Activated CD8-positive, alpha-beta T cell treated with anti-CD3 and anti-CD28 coated beads, Interleukin-2, amount 10 ng/mL, durations not matched to agents 7 days and 5 days (primary cell): ENCODE measurements at places on chromosomes 11 and 22.

DNA sequence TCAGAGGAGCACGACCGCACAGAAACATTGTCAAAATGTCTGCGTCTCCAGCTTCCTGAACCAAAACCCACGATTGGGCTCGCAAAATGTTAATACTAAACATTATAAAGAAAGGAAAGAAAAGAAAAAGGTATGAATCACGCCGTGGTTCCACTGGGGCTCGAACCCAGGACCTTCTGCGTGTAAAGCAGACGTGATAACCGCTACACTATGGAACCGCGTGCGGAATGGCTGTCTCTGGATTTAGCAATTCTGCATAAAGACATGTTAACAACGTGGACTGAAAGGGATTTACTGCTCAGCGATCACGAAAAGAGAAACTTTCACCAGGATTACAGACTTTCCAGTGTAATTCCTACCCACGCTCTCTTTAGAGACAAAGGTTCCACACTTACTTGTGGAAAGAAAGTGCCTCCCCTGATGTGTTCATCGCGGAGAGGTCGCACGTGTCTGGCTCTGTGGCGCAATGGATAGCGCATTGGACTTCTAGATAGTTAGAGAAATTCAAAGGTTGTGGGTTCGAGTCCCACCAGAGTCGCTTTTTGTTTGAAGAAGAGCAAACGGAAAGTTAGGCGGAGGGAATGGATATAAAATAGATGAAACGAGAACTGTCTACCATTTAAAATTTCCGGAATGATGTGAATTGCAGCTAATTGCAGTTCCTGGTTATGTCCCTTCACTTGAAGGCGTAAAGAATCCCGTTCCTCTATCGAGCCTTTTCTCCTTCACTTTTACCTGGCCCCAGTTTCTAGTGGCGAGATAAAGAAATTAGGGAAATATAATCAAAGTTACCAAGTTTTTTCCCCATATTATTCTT is 39.7 kb downstream of the OR4D9 start:
- DNase-seq, result peak; percentile 86

DNA sequence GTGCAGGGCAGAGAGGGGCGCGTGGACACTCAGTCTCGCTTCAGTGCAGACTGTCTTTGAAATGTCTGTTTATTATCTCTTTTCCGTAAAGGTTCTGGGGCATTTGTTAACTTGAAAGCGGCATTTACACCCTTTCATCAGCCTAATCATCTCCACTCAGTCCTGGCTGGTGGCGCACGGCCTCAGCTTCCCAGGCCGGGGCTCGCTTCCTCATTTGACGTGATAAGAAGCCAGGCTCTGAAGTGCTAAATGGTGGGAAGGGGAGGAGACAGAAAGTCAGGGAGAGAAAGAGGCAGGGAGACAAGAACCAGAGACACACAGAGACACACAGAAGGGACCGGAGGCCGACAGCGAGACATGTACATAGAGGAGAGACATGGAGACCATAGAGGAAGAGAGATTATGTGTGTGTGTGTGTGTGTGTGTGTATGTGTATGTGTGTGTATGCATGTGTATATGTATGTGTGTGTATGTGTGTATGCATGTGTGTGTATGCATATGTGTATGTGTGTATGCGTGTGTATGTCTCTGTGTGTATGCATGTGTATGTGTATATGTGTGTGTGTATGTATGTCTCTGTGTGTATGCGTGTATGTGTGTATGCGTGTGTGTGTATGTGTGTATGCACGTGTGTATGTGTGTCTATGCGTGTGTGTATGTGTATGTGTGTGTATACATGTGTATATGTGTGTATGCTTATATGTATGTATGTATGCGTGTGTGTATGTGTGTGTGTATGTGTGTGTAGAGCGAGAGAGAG is 101.5 kb downstream of the ST3GAL4 start:
- no peak for DNase-seq

DNA sequence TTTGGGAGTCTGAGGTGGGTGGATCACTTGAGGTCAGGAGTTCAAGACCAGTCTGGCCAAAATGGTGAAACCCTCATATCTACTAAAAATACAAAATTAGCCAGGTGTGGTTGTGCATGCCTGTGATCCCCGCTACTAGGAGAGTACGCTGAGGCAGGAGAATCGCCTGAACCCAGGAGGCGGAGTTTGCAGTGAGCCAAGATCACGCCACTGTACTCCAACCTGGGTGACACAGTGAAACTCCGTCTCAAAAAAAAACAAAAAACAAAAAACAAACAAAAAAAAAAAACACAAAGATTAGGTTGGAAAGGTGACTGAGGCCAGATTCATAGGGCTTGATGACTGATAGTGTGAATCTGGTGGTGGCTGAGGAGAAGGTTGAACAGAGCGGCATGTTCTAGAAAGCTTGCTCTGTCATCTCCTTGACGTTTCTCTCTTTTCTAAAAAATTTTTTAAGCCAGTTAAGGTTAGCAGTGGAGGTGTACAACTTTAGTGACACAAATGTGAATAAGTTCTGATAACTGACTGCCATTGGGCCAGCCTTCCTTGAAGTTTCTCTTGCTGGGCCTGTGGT is 40.9 kb downstream of the TXN2 start:
- no peak for DNase-seq

DNA sequence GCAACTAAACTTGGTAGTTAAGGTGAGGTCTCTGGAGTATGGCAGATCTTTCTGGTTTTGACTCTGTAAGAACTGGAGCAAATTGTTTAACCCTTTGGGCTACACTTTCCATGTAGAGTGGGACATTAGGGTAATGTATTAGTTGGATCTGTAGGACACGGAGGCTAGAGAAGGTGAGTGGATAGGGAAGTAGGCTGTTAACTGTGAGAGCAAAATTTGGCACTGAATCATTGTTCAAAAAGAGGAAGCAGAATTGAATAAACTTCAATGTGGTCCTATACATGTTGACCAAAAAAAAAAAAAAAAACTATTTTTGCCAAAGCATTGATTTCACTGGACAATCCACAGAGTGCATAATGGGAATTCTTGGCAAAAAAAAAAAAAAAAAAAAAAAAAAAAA is 370.2 kb upstream of the CHORDC1 start:
- DNase-seq, result no peak

DNA sequence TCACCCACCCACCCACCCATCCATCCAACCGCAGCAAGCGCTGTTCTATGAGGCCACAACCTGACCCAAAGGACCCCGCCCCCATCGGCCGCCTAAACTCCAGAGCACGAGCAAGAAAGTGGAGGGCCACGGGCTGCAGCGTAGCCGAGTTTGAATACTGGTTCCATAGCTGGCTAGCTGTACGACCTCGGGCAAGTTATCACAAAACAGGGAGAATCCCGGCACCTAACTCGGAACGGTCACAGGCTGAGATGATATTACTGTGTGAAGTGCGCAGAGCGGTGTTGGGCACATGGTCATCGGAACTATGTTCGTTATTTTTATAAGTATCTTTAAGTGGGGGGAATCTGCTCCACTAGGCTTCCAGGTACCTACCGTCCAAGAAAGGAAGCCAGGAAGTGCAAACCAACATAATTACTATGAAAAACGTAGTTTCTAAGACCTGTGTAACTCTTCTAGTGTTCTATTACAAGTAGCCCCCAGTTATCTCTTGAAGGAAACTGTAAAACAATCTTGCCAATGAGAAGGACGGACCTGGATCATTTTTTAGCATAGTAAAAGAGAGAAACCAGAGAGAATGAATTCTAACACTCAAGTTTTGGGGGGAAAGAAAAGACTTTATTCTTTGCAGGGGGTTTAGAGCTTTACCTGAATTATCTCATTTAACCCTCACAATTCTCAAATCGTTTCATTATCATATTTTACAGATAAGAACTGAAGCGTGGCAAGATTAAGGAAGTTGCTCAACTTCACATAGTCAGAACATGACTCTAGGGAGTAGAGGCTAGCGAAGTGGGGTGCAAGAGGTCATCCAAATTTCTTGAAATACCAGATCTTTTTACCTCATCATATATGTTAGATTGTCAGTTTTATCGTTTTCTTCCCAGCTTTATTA is 663 bp upstream of the BUD13 start:
- DNase-seq, result no peak
